Brain microvascular endothelial cell (primary cell): ENCODE measurements at places on chromosomes 13 and 19.

DNA sequence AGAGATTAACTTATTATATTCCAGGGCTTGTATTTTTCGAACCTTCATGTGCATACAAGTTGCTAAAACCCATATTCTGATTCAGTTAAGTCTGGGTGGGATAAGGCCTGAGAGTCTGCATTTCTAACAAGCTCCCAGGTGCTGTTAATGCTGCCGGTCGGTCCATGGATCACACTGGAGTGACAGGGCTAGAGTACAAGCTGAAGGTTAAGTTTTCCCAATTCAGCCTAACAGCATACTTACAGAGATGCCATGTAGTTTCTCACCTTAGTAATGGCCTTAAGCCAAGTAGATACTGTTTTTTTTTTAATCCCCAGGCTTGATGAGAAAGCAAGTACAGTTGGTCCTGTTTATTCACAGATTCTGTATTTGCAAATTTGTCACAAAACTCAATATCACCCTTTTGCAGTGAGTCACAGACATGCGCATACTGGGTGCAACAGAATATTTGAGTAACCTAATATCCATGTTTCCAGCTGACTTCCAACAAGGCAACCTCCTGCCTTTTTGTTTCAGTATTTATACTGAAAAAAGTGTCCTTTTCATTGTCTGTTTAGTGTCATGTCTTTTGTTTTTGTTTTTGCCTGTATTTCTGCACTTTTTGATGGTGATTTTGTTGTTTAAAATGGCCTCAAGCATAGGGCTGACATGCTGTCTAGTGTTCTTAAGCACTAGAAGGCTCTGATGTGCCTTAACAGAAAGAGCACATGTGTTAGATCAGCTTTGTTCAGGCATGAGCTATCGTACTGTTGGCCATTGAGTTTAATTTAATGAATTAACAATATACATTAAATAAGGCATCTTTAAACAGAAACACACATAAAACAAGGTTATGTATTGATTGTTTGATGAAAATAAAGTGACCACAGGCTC is 875.0 kb downstream of the PCDH9 start:
- no peak for DNase-seq

- DNase-seq = no peak
Observed at GRCh38 chr13:84903391-84903790, 895.8 kb downstream of the SLITRK6 start.

DNA sequence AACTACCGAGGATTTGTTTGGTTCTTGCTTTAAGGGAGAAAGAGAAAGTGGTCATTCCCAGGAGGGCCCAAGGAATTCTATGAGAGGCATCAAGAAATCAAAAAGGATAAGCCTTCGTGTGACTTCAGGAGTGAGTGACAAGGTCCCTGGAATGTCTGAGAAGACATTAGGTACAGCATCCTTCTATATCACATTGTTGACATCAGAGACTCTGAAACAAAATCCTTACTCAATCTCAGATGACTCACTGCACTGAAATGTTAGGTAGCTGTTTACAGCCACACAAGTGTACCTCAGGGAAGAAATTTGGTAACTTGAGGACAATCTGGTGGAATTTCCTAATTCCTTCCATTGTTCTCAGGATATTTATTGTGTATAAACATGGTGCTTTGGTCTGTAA is 7.9 kb upstream of the LGALS14 start:
- no peak for DNase-seq

GRCh38 chr13:26619358-26619757 is 61.9 kb downstream of the WASF3 start:
- DNase-seq = peak; percentile 80

DNA sequence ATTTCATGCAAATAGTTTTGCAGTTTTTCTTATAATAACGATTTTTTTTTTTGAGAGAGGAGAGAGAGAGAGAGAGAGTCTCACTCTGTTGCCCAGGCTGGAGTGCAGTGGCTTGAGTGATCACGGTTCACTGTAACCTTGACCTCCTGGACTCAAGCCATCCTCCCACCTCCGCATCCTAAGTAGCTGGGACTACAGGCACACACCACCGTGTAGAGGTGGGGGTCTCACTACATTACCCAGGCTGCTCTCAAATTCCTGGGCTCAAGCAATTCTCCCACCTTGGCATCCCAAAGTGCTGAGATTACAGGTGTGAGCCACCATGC is 26.8 kb upstream of the GJB6 start:
- no peak for DNase-seq

DNA sequence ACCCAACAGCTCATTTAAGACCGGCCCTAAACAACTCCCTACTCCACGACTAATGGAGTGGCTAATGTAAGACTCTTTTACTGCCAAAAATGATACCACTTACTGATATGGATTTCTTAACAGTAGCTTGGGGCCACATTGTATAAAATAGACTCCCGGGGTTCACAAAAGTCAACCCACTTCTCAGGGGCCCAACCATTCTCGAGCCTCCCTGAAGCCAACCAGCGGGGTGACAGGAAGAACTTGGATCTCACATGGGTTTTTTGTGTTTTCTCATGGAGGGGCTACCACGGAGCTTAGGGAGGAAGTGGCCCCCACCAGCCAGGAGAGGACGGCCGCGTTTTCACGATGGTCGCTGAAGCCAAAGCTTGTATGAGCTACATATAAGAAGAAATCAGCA is 8.1 kb downstream of the MCF2L start:
- no peak for DNase-seq

DNA sequence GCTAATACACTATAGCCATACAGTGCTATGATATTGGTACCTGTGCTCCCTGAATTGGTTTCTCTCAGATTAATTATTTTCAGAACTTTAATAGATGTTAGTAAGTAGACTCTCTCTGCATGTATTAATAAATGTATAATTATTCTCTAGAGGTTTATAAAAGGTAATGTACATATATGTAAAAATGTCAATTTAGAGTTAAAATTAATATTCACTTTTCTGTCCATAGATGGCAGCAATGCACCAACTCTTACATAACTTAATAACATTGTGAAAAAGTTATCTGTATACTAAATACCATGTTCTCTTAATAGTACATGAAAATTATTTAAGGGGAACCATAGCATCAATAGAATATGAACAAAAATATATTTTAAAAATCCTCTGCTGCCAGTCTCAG is 515.0 kb upstream of the KLHL1 start:
- no peak for DNase-seq

- no peak for DNase-seq
Observed at GRCh38 chr13:43744261-43745031, 42.3 kb downstream of the ENOX1 start.

DNA sequence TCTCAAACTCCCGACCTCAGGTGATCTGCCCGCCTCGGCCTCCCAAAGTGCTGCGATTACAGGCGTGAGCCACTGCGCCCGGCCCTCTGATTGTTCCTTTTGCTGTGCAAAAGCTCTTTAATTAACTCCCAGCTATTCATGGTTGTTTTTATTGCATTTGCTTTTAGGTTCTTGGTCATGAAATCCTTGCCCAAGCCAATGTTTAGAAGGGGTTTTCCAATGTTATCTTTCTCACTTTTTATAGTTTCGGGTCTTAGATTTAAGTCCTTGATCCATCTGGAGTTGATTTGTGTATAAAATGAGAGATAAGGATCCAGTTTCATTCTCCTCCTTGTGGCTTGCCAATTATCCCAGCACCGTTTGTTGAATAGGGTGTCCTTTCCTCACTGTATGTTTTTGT is 19.2 kb upstream of the GRTP1 start:
- DNase-seq = no peak

GRCh38 chr19:39237200-39238184 is 7.3 kb downstream of the IFNL3 start:
- no peak for DNase-seq

GRCh38 chr19:36013280-36014011 is 567 bp downstream of the ALKBH6 start:
- DNase-seq = no peak

- DNase-seq = no peak
Observed at GRCh38 chr19:7904074-7905020, 670 bp downstream of the MAP2K7 start.

GRCh38 chr19:35272122-35272719 is 3.5 kb downstream of the USF2 start:
- no peak for DNase-seq

DNA sequence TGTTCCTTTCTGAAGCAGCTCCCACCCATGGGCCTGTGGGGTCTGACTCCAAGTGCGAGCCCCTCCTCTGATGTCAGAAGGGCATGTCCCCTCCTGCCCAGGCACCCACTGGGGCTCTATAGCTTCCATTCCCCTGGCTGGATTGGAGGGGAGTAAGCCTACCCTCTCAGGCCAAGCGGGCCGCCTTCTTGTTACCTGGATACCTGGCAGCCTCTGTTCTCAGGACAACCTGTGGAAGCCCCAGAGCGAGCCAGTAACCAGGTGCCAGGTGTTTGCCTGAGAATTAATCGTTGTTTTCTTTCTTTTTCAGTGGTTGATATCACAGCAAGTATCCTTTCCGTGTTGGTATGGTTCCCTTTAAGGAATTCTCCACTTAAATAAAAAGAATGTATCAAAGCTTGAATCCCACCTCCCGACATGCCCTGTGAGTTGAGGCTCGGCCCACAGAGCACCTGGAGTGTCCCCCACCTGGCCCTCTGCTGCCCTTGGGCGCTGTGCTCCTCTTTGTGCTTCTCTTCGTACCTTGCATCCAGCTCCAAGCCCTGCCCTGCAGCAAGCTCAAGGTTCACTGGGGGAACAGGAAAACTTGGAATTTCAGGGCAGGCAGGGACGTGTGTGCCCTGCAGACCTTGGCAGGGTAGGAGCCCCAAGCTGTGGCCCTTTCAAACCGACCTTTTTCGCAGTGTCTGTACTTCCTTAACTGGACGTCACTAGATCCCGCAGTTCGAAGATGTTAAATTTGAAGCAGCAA is 15.0 kb downstream of the MAU2 start:
- DNase-seq = no peak

DNA sequence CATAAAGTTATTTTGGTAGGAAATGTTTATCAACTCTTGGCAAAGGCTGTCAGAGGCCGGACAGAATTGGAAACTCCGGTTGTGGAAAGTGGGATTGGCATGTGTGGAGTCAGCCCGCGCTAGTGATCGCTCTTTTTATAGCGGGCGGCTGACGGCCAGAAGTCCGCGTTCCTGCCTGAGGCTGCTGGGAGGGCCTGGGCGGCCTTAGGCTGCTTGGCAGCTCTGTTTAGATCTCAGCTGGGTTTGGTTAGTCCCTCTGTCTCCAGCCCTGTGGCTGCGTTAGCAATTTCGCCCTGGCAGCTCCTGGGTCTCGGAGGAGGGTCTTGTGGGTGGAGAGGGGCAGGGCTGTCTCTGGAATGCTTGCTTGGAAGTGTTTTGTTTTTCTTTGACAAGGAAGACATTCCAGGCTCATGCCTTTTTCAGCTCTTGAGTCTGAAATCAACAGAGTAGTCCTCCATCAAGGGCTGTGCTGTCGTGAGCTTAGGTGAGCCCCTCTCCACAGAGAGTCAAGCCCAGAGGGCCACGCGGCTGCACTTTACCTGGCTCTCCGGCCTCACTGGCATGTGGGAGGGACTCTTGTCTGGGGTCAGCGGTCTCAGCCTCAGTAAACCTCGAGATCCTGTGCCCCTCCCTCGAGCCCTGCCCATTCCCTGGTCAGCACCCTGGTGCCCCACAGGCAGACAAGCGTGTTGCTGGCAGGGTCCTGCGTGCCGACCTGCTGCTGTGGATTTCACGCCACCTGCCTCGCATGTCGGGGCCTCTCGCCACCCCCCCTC is 22.5 kb downstream of the DOT1L start:
- DNase-seq = peak; percentile 85

- DNase-seq = no peak
Observed at GRCh38 chr13:48436661-48437288, 23.9 kb upstream of the LPAR6 start.

DNA sequence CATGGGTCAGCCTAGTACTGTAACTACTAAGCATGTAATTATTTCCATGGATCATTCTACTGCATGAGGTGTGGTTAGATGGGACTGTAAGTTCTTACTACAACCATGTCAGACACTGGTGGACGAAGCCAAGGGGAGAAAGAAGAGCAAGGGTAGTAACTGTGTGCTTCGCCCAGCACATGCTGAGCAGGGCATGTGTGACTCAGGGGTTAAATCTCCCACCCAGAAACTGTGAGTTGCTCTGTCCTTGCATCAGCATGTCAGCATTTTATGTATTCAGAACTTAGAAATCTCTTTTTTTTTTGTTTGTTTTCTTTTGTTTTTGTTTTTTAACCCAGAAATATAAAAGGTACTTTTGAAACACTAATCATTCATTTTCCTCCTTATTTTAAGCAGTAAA is 436.6 kb upstream of the KLF12 start:
- DNase-seq = peak; percentile 46

GRCh38 chr13:25958986-25959385 is 92.8 kb downstream of the SHISA2 start:
- no peak for DNase-seq

DNA sequence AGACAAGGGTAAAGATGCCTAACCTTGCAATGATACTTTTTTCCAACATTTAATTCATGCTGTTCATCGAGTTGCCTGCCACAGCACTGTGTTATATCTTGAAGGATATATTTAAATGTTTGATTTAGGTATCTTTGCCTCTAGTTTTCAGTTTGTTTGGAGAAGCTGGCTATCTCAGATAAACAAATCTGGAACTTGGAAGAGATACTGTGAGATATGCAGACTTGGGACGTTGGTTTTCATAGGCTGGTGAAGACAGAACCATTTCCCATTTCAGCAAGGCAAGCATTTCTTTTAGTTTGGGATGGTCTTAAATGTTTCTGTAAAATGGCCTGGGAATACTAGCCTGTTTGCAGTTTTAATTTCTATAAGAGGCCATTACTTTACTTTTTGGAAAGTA is 3.3 kb downstream of the RNASEH2B start:
- DNase-seq = no peak

GRCh38 chr19:38662537-38663155 is 15.2 kb downstream of the ACTN4 start:
- no peak for DNase-seq

DNA sequence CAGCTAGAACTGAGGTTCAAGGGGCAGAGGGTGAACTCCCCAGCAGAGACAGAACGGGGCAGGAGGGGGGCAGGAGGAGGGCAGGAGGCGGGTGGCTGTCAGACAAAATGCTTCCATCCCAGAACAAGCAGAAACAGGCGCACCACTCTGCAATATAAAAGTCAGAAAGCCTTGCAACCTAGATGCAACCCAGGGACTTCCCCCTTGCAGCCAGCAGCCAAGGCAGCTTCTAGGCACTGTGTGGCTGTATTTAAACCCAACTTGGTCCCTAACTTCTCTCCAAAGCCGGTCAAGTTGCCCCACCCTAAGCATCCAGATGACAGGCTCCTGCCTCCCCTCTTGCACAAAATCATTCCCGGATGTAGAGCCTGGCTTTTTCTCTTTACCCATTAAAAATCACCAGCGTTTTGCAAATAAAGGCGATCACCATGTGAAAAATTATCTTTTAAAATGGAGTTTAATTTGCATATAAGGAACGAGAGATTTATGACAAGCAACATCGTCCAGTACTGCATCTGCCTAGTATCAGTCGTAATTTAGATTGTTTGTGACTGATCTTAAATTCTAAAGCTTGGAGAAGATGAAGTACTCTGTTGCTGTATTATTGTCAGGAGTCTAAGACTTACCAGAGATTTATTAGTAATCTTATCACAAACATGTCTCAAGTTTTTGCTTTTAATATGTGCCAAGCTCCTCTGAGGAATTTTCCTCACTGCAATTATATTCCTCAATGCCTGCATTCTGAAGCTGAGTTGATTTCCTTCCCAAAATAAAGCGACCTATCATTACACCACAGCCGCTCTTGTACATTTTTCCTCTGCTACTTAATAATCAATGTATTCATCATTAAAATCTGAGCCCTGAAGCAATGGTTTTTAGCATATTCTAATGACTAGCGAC is 307.1 kb upstream of the ZNF507 start:
- DNase-seq = no peak
